8988T (cell line): ENCODE measurements at places on chromosomes 12 and 14.

- no peak for DNase-seq
These were observed 5.5 kb downstream of the FBXO34 start for GRCh38 chr14:55276736-55277135.

DNA sequence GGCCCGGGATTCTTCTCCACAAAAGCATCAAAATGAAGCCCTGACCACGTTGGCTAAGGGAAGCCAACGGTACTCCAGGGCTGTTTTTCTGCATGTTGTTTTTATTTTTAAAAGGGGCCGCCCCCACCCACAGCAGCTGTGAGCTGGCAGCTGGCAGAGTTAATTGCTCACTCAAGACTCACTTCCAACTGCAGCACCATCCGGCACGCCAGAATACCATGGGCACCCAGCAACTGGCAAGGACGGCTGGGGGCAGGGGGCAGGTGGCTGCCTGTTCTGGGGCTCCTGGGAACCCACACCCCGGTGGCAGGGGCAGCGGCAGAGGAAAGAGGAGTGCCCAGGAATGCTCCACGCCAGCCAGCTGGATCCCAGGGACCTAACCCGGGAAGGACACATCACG, 44.3 kb downstream of the NCOR2 start:
- DNase-seq: no peak

- no peak for DNase-seq
These were observed 392.6 kb downstream of the C12orf75 start for GRCh38 chr12:105723066-105723465.

- DNase-seq: no peak
These were observed 4.8 kb downstream of the SCNN1A start for GRCh38 chr12:6370576-6370935.

GRCh38 chr12:90410962-90411361, 544.0 kb downstream of the CCER1 start:
- DNase-seq: no peak

GRCh38 chr12:25794571-25794970, 163.9 kb upstream of the RASSF8 start:
- DNase-seq: no peak

- DNase-seq: no peak
These were observed 46.6 kb downstream of the PDZRN4 start for GRCh38 chr12:41234692-41235091.

- no peak for DNase-seq
These were observed 8.5 kb downstream of the BTG1 start for GRCh38 chr12:92136965-92137721.

- DNase-seq: no peak
These were observed 15.1 kb upstream of the SLC25A3 start for GRCh38 chr12:98578392-98578791.

DNA sequence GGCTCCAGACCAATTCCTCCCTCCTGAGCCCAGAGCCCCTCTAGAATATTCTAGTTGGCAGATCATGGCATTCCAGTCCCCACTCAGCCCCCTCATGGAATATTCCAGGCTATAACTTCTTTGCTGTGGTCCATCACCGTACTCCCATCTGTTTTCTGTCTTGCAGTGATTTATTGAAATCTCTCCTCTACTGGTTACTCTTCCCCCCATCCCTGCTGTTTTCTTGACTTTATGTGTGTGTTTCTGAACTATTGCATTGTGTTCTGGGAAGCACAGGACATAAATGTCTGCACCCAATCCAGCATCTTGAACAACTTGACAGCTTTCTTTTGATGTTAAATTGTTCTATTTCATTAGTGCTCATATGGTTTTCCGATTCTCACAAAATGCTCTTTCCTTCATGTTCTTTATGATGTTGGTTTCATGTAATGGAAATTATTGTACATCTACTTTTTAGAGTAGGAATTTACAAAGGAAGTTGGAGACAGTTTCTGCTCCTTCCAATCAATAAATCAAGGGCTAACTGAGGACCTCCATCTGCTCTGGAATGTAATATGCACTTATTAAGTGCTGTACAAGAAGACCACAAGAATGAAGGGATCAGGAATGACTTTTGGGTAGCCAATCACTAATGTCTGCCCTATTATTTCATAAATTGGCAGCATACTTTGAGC, 26.3 kb downstream of the PDE6H start:
- DNase-seq: no peak

- DNase-seq: no peak
These were observed 343.4 kb upstream of the PRICKLE1 start for GRCh38 chr12:42932936-42933335.

- no peak for DNase-seq
These were observed 12.3 kb upstream of the GLT1D1 start for GRCh38 chr12:128840862-128841468.

- no peak for DNase-seq
These were observed 42.2 kb upstream of the CAPRIN2 start for GRCh38 chr12:30796891-30797371.

DNA sequence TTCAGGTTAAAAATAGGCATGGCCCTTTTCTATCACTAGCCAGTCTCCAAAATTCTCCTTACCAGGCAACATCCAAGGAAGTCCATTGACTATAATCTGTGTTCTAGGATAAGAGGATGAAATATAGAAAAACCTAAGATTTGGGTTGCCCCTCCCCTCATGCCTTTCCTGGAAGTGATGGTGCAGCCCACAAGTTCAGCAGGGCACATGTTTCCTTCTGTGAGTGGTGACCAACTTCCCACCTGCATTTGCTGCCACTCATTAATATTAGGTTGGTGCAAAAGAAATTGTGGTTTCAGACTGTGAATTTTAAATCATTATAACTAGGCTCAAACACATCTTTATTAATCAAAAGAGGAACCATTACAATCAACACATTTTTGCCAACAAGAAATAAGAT, 250.5 kb upstream of the FKBP4 start:
- DNase-seq: no peak

GRCh38 chr14:30928462-30928861, 54.1 kb downstream of the COCH start:
- DNase-seq: no peak

DNA sequence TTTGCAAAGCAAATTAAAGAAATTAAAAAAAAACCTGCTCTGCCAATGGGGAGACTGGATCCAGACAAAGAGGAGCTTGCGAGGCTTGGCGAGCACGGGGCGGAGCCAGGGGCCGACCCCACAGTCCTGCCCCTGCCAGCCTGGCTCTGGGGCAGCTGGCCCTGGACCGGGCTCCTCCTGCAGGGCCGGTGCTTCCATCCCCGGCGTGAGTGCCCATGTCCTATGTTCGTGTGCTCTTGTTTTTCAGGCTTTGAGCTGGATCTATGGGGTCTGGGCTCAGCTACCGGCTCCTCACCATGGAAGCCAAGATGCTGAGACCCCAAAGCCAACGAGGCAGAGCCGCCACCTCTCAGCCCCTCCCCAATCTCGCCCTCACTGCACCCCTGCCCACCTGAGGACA, 176.8 kb downstream of the KIF26A start:
- DNase-seq: no peak

DNA sequence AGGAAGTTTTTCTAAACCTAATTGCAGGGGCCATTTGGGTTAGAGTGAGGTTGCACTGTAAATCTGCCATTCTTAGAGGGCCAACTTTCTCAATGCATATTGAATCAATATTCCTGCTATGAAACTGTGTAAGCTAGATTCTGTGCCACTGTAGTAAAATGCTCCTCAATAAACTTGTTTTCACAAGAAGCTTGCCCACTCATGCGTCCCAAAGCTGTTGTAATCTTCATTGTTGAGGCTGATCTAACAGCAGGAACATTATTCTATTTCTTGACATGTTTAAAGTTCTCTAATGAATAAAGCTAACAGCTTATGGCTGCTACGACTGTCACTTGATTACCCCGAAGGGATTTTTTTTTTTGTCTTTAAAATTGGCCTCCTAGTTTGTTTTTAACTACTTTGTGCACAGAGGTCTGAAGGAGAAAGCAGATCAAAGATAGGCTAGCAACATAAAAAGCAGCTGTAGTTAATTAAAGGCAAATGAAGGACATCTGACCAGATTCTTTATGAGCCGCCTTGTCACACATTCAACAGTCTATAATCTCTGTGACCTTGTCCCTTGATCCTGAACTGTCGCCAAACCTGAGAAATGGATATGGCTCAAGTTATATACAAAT, 243.7 kb downstream of the PAX9 start:
- DNase-seq: no peak

DNA sequence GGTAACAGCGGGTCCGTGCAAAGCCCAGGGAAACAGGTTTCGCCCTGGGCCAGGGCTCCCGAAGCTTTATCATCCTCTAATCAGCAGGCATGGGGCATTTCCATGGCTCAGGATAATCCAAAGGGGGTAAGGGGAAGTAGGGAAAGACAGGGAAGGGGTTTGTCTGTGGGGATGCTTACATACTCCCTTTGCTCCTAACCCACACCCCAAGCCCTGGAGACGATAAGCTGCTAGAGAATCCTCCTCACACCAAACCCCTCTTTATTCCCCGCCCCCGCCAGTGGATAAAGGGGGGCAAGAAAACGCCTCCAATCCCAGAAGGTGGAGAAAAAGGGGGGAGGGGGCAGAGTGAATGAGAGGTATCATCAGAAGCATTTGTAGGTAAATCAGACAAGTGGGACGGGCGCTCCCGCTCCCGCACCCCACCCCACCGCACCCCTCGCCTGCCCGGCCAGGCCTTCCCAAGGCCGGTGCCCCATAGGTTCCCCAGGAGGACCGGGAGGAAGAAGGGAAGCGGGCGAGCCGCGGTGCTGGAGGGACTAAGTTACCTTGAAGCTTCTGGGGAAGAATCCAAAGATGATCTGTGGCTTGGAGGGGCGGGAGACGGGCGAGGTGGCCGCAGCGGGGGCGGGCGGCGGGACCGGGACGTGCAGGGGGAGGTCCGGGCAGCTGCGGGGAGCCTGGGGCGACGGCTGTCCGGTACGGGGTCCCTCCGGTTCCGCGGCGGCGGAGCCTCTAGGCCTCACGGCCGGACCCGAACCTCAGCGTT, 762 bp downstream of the PPP2R5E start:
- no peak for DNase-seq

DNA sequence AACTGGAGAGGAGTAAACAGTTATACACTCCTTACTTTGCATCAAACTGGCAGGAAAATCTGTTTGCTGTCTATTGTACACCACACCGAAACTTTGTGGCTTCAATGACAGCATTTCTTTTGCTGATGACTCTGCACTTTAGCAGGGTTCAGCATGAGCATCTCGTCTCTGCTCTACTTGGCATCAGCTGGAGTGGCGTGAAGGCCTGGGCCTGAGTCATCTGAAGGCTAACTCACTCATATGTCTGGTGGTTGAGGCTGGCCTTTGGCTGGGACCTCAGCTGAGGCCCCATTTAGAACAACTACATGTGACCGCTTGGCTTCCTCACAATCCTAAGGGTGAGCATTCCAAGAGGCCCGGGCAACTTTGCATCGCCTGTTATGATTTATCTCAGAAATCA, 28.7 kb upstream of the REP15 start:
- DNase-seq: no peak

DNA sequence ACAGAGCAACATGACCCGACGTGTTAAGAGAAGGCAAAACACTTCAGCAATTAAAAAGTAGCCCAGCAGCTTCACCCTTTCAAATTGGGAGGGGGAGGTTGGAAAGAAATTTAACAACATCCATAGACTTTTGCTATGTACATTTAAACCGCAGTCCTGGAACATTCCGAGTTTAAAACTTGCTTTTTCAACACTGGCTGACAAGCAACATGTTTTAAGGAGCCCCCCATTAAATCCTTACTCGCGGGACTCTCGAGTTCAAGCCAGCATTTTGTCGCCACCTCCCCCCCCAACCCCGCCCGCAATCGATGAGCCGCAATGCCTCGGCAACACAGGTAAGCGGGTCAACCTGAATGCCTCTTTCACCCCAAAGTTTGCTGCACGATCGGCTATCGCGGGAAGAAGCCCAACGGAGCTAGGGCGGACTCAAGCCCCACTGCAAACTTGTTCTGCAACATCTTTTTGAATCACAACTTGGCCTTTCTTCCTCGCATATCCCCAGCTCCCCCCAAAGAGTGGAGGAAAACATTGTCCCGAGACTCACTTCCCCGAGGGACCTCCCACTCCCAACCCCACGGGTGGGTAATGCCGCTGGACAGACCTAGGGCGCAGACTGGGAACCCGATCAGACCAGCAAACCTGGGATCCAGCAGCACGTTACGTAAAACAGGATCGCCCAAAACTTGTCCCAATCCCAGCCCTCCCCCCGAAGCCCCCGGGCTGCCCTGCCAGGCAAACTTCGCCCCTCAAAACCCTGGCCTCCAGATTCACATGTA, 777 bp downstream of the ZFP36L1 start:
- DNase-seq: no peak

DNA sequence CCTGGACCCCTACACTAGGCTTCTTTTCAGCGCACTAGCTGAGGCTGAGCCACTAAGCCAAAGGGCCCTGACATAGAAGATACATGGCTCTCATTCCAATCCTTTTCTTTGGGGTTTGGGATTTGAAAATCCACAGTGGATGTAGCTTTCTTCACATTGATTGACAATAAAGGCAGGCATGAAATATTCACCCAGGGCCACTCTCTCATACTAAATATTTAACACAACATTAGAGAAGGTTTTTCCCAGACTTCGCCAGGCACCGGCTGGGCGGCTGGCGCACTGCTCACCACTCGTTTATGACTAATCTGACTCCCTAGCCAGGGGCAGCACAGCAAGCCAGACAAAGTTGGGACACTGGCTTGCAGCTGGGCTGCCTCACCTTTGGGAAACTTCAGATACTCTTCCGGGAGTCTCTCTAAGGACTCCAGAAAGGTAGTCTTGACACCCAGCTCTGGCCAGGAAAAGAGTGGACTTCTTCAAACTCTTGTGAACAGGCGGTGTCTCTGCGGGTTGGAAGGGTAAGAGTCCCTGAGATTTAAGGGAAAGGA, 699 bp upstream of the HOXC11 start:
- no peak for DNase-seq

DNA sequence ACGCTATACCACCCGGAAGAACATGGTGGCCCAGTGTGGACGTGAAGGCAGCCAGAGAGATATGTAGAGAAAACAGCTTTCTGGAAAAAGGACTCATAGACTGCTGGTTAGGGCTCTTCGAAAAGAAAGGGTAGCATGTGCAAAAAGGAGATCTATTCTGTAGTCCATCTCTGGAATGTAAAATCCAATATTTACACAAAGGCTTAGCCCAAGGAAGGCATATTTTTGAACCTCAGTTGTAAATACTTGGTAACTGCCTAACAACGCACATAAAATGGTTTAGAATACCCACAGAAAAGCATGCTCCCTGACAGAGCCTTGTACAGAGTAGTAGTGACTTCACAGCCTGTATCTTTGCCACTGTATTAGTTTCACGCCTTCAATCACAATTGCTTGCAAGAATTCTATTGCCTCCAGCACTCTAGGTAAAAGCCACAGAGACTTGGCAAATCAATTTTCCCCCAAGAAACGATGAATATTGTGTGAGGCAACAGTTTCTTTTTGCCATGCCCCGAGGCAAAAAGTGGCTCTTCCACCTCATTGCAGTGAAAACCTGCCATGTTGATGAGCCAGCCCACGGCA, 59.2 kb downstream of the TRIM9 start:
- DNase-seq: no peak
